Hepatocyte (in vitro differentiated cells): ENCODE measurements at places on chromosomes 5 and 9. TPM values are rescaled to one million over a fixed set of nuclear protein-coding genes. Genes with fewer than 3 reads are reported as not detected.
A peak's percentile ranks its signal among the peaks of the same experiment; 100 is the strongest.

CAPSL gene
- total RNA-seq = not detected in 2 replicates

SUSD3 gene
- 11.4 and 14.3 TPM in 2 replicates for total RNA-seq

NIPAL4 gene
- 0.17 TPM in 1 of 2 replicates, not detected in the other for total RNA-seq

SEMA5A gene
- total RNA-seq = 21.7 and 27.0 TPM in 2 replicates

SKP2 gene
- total RNA-seq = 97.5 and 103 TPM in 2 replicates

NPR3 gene
- total RNA-seq = 18.9 and 20.0 TPM in 2 replicates

FKTN gene
- total RNA-seq = 27.1 and 37.2 TPM in 2 replicates

MUSK gene
- 0.47 and 1.2 TPM in 2 replicates for total RNA-seq

PPP2R2B gene
- 2.3 and 4.4 TPM in 2 replicates for total RNA-seq

SPATA31A3 gene
- not detected in 2 replicates for total RNA-seq

OR1J2 gene
- not detected in 2 replicates for total RNA-seq

SMU1 gene
- 21.8 and 25.1 TPM in 2 replicates for total RNA-seq

SLC34A3 gene
- 1.8 and 2.7 TPM in 2 replicates for total RNA-seq

DNA sequence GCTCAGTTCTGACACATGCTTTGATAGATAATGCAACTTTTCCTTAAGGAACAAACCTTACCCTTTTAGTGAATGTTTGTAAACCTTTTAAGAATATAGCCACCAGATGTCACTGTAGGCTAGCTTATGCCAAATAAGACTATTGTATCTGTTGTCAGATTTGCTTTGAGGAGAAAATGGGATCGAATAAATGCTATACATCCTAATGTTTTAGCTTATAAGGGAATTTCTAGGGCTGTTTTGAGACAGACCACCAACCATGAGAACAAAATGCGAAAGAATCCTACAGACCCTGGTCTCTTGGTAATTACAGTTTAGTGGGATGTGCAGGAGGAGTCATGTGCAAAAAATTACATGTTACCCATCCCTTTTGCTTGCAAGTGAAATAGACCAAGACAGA lies 127.6 kb upstream of the NMUR2 start:
- H3K4me3 ChIP-seq = no peak overlapping the region
- peak; percentile 72 for DNase-seq
- H3K4me1 ChIP-seq = no peaks in the 10 kb centered on the region

DNA sequence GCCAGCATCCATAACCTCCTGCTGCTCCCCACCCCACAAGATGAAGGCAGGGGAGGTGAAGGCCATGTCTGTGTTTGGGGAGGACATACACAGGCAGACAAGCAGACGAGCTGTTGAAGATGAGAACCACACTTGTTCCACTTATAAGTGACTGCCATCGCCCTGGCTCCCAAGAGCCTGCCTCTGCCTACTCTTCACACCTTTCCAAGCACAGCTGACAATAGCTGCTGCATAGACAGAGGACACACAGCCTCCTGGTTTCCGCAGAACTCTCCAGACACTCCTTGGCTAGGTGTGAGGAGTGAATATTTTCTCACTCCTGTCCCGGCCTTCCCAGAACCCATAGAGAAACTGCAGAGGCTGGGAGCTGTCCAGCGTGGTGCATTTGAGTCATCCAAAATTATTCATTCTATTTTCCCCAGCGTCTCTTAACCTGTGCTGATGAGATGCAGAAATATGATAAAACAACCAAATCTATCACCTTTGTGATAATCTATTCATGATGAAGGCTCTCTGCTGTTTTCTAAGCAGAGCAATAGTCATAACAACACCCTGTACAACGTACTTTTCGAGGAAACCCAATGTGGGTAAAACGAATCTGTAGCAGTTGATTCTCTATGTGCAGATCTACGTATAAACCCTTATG lies 24.7 kb downstream of the KLF9 start:
- H3K27me3 ChIP-seq = no peaks in the 10 kb centered on the region
- no peak for DNase-seq
- H3K36me3 ChIP-seq = no peaks in the 10 kb centered on the region
- no peaks in the 10 kb centered on the region for H3K4me1 ChIP-seq
- no peak overlapping the region for H3K27ac ChIP-seq

DNA sequence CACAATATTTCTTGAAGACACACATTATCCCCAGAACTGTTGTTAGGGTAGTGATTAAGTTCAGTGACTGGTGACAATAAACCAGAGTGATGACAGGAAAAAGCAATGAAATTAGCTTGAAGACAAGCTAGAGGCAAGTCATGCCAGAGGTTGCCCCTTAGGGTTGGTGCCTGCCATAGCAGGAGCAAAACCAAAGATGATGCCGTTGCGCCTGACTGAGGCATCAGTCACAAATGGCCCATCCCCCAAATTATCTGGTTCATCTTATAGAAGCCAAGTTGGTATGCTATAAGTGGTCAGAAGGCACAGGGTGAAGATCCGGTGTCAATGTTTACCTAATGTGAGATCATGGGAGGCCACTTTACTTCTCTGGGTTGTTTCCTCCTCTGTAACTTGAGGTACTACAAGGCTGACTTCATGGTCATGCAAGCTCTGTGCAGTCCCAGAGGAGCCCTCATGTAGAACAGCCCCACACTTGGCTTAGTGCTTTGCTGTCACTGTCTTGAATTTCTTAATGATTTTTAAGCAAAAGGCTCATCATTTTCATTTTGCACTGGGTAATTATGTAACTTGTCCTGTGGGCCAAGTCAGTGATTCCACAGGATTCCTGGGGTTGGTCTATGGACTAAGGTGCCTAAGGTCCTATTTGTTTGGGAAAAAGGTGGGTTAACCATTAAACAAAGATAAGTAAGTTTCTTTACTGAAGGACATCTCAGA lies 211.3 kb downstream of the MAN2A1 start:
- peaks cover 13% of the 10 kb centered on the region for H3K4me1 ChIP-seq
- peak; percentile 54 for DNase-seq
- peak overlapping the region; percentile 51 for H3K27ac ChIP-seq
- no peaks in the 10 kb centered on the region for H3K27me3 ChIP-seq
- no peaks in the 10 kb centered on the region for H3K36me3 ChIP-seq
- no peak overlapping the region for H3K4me3 ChIP-seq

- peaks cover 33% of the 10 kb centered on the region for H3K4me1 ChIP-seq
- H3K4me3 ChIP-seq = no peak overlapping the region
- DNase-seq = no peak
- no peaks in the 10 kb centered on the region for H3K36me3 ChIP-seq
These were observed 6.9 kb downstream of the LPCAT1 start for GRCh38 chr5:1516615-1517601.

GRCh38 chr5:15168358-15168757 lies 296.8 kb upstream of the ANKH start:
- H3K4me3 ChIP-seq = no peak overlapping the region
- H3K36me3 ChIP-seq = no peaks in the 10 kb centered on the region
- no peaks in the 10 kb centered on the region for H3K27me3 ChIP-seq
- DNase-seq = no peak
- H3K4me1 ChIP-seq = no peaks in the 10 kb centered on the region

- no peak for DNase-seq
- no peaks in the 10 kb centered on the region for H3K36me3 ChIP-seq
- H3K4me3 ChIP-seq = no peak overlapping the region
- no peaks in the 10 kb centered on the region for H3K27me3 ChIP-seq
- H3K4me1 ChIP-seq = no peaks in the 10 kb centered on the region
- H3K27ac ChIP-seq = no peak overlapping the region
These were observed 45.5 kb upstream of the SPATA31E1 start for GRCh38 chr9:87836951-87837705.

DNA sequence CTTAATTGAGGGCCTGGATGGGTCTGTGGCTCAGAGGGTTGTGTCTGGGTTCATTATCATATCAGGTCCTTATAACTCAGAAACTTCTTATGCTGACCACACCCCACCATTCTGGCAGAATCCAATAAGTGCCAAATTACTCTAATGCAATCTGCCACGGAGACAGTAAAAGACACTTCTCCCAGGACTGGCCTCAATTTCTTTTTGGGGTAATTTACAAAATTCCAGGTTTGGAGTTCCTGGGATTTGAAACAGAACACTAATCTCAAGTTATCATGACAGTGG lies 187.8 kb downstream of the GNAQ start:
- no peaks in the 10 kb centered on the region for H3K27me3 ChIP-seq
- H3K4me1 ChIP-seq = peaks cover 30% of the 10 kb centered on the region
- H3K4me3 ChIP-seq = no peak overlapping the region
- DNase-seq = no peak
- H3K36me3 ChIP-seq = no peaks in the 10 kb centered on the region

DNA sequence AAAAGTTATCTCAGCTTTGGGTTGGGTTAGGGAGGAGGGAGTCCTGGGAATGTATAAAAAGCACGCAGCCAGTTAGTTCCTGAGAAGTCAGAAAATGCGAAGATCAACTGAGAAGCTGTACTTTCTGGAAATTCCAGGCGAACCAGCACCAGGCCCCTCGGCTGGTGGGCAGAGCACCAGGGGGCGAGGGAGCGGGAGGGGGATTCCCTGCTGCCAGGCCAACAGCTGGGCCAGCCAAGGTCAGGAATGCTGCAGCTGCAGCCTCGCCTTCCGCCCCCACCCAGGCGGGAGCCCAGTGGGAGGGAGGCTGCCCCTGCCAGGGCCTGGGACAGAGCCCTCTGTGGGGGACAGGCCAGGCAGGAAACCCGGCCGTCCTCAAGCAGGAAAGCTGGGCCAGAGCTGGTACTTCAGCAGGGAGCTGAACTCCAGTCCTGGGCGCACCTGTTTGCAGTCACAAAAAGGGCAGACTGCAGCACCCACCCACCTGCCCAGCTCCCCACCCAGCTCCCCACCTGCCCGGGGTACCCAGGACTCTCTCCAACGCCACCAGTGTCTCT lies 35.5 kb downstream of the VAV2 start:
- peak; percentile 51 for DNase-seq
- no peaks in the 10 kb centered on the region for H3K36me3 ChIP-seq
- peaks cover 41% of the 10 kb centered on the region for H3K4me1 ChIP-seq

GRCh38 chr5:42951293-42951840 lies 88.8 kb downstream of the ANXA2R start:
- DNase-seq = no peak
- no peaks in the 10 kb centered on the region for H3K36me3 ChIP-seq
- H3K27me3 ChIP-seq = no peaks in the 10 kb centered on the region
- H3K4me1 ChIP-seq = no peaks in the 10 kb centered on the region
- H3K27ac ChIP-seq = no peak overlapping the region

DNA sequence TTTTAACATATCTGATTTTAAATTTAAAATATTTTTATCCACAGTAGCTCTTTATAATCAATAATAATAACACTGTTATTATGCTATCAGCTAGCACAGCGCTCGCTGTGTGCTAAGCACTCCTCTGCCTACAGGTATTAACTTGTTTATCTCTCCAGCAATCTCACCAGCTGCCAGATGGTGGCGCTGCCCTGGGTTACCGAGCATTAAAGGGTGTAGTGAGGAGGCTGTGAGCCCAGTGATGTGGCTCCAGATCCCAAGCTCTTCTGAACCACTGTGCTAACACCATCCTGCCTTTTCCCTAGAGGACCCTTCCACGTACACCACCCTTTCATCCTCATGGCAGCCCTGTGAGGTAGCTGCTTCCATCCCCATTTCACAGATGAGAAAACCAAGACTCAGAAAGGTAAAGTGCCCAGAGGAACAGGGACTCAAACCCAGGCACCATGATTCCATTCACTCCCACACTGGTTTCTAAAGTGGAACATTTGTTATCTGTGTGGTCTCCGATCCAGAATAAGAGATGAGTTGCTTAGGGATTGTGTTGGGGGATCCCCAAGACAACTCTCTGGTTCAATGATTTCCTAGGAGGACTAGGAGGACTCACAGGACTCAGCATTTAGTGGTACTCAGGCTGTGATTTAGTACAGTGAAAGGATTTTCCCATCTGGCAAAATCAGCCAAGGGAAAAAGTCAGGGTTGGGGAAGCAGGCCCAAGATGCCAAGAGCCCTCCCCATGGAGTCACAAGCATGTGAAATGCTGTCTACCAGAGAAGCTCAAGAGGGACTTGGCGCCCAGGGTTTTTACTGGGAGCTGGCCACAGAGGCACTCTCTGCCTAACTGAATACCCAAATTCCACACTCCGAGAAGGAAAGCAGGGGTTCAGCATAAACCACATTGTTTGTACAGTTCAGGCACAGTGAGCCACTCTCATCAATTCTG lies 7.0 kb downstream of the IGFBPL1 start:
- no peaks in the 10 kb centered on the region for H3K36me3 ChIP-seq
- H3K4me1 ChIP-seq = no peaks in the 10 kb centered on the region
- H3K4me3 ChIP-seq = no peak overlapping the region
- no peak overlapping the region for H3K27ac ChIP-seq
